ENCODE measurements at places on chromosomes 12 and 14. TPM values are rescaled to one million over a fixed set of nuclear protein-coding genes. Genes with fewer than 3 reads are reported as not detected.

GRCh38 chr14:105123064-105123665 is 45.4 kb downstream of the JAG2 start:
- DNase-seq: no peak

Gene SPIC
- not detected for total RNA-seq

Gene SSTR1
- 8.2 TPM for total RNA-seq

Gene TSPAN11
- total RNA-seq: 31.0 TPM

Measured in glutamatergic neuron (in vitro differentiated cells).